ENCODE measurements at places on chromosomes 16 and 17.
A peak's percentile ranks its signal among the peaks of the same experiment; 100 is the strongest.

DNA sequence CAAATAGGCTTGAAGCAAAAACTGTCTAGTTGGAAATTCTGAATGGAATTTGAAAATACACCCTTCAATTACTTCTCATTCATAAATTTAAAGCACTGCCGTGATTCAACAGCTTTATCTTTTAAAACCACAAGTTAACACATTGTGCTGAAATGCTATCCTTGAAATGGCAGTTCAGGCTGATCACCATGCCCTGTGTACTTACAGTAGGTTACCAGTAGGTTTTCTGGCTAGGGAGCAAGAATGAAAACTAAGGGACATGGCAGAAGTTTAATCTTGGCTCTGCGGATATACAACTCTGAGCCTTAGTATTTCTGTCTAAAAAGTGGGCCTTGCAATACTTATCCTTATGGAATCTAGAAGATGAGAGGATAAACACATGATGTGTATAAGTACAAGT, 28.0 kb downstream of the NXPH3 start:
- H3K4me3 ChIP-seq = no peak overlapping the region
- H3K27ac ChIP-seq = peak overlapping the region; percentile 55
- no peaks in the 10 kb centered on the region for H3K27me3 ChIP-seq
- no peak for DNase-seq
- peaks cover 25% of the 10 kb centered on the region for H3K4me1 ChIP-seq
- H3K36me3 ChIP-seq = peaks cover 54% of the 10 kb centered on the region

DNA sequence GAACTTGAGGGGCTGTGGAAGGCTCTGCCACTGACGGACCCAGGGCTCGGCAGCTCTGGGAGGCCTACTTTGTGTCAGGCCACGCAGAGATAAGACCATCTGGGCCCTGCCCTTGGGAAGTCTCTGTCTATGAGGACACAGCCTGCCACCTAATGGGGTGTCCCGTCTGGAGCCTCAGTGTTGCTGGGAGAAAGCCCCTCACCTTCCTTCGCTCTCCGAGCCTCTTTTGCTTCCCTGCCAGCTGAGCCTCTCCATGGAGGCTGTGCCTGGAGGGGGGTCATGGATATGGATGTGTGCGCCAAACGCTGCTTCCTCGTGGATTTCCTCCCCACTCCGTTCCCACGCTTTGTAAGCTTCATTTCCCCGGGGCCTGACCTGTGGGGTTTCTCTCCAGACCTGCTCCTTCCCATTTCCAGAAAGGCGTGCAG, 228.8 kb downstream of the SEC14L1 start:
- H3K4me1 ChIP-seq = peaks cover 34% of the 10 kb centered on the region
- no peak overlapping the region for H3K27ac ChIP-seq
- no peak overlapping the region for H3K4me3 ChIP-seq

DNA sequence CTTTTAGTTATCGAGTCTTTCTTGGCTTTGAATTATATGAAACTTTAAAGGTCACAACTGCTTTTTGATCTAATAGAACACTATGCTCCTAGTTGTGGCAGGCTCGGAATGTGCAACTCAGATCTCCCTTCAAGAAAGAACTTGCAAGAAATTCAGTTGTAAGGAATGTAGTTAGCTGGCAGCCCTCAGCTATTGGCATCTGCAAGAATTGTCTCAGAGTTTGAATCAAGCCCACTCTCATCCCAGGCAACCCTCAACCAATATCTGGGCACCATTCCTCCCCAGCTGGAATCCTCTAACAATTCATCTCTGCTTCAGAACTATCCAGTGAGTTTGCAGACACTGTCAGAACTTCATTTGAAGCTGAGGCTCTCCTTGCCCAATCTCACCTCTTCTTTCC, 447.2 kb downstream of the KIF2B start:
- H3K27ac ChIP-seq = no peak overlapping the region
- no peak overlapping the region for H3K4me3 ChIP-seq
- H3K27me3 ChIP-seq = no peaks in the 10 kb centered on the region
- DNase-seq = no peak

GRCh38 chr17:71828182-71828596, 292.6 kb upstream of the SOX9 start:
- no peak overlapping the region for H3K4me3 ChIP-seq
- no peaks in the 10 kb centered on the region for H3K27me3 ChIP-seq
- no peaks in the 10 kb centered on the region for H3K36me3 ChIP-seq
- DNase-seq = no peak
- no peaks in the 10 kb centered on the region for H3K4me1 ChIP-seq
- H3K27ac ChIP-seq = no peak overlapping the region

DNA sequence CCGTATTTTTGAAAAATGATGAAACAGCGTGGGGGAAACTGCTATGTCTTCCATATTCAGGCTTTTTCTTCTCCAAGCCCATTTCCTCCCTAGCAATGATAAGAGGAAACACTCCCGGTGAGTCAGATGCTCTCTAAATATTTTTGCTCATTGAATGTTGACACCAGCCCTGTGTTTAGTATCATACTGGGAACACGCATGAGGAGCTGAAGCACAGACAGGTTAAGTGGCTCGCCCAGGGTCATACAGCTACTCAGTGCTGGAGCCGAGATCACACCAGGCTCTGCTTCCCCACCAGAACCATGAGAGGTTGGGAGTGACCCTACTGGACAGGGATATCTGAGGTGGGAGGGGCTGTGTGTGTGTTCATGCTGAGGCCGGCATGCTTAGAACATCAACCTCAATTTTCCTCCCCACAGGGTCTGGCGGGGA, 37.8 kb upstream of the ADGRG1 start:
- no peaks in the 10 kb centered on the region for H3K4me1 ChIP-seq
- no peaks in the 10 kb centered on the region for H3K27me3 ChIP-seq
- DNase-seq = no peak
- H3K36me3 ChIP-seq = no peaks in the 10 kb centered on the region
- H3K27ac ChIP-seq = no peak overlapping the region

- DNase-seq = no peak
- no peaks in the 10 kb centered on the region for H3K36me3 ChIP-seq
- H3K4me3 ChIP-seq = no peak overlapping the region
- no peaks in the 10 kb centered on the region for H3K27me3 ChIP-seq
- no peaks in the 10 kb centered on the region for H3K4me1 ChIP-seq
- H3K27ac ChIP-seq = no peak overlapping the region
Observed at GRCh38 chr17:36209575-36209974, 1.3 kb upstream of the CCL4L2 start.

- no peaks in the 10 kb centered on the region for H3K36me3 ChIP-seq
- H3K27ac ChIP-seq = no peak overlapping the region
- H3K4me3 ChIP-seq = no peak overlapping the region
- H3K4me1 ChIP-seq = no peaks in the 10 kb centered on the region
Observed at GRCh38 chr16:11093572-11094074, 149.3 kb downstream of the CLEC16A start.

DNA sequence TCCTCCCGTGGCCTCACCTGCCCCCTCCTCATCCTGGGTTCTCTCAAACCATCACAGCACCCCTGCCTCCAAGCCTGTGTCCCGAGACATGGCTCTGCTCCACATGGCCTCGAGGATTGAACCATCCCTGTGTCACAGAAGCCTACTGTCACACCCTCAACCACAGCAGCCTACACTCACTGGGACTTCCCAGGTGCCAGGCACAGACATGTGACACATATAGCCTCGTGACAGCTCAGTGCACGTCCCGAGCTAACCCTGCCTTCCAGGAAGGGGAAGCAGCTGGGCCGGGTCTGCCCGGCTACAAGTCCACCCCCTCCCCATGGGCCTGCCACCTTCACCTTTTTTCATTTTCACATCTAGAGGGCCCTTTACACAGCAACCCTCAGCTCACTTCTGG, 238.3 kb downstream of the CPPED1 start:
- peaks cover 5% of the 10 kb centered on the region for H3K36me3 ChIP-seq
- no peak overlapping the region for H3K27ac ChIP-seq
- no peaks in the 10 kb centered on the region for H3K27me3 ChIP-seq
- no peak for DNase-seq
